ENCODE measurements at places on chromosomes 7 and 10.
A peak's percentile ranks its signal among the peaks of the same experiment; 100 is the strongest.

GRCh38 chr10:93346694-93347093 lies 135.4 kb downstream of the MYOF start:
- DNase-seq: no peak

- no peak for DNase-seq
Observed at GRCh38 chr7:43847496-43847895, 21.8 kb downstream of the MRPS24 start.

DNA sequence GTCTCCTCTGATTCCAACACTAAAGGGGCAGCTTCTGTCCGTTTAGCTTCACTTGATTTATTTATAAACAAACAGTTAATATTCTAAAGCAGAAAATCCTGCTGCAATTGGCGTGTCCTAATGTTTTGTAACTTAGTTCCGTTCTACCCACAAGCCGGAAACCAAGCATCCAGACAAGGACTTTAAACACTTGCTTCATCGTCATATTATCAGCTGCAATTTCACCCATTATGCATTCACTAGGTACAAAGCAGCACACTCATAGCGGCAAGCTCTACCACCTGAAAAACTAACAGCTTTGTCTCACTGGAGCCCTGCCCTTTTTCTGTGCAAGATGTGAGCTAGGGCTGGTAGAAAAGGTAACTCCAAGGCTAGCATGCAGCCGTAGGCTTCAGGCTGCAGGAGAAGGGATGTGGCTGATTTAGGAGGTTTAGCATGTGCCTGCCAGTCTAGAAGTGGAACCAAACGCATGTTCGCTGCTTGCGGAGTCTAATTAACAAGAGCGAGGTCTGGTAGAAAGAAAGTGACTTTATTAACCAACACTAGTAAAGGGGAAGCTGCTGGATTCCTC lies 43.7 kb upstream of the BPGM start:
- DNase-seq: no peak

GRCh38 chr7:81692146-81692905 lies 77.5 kb downstream of the HGF start:
- DNase-seq: no peak

DNA sequence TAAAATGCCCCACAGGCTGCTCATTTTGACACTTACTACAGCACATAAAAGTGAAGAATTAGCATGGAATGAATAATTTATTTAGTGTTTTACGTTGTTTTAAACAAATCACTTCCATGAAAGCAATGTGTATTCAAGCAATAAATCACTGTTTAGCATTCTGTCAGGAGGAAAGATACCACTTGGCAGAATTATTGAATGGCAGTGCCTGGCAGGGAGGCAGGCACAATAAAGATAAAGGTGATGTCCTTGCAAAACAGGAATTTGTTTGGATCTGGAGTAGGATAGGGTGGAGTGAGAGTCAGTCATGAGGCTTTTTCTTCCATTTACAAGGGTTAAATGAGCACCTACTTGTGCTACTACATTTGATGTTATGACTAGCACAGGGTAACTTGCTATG lies 190.8 kb downstream of the SORCS1 start:
- no peak for DNase-seq

DNA sequence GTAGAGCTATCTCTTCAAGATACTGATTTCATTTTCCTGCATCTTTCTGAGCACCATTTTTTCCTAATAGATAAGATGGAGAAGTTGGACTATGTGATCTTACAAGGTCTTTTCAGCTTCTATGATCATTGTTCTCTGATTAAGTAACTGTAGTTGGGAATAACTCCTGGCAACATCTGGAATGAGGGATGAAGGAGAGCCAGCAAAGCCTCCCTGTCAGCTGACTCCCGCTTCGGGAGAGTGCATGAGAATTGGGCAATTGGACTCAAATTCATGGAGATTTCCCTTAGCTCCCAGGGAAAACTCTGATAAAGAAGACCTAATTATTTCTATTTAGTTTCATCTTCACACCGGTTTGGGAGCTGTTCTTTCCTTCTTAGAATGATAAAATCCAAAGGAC lies 146.1 kb downstream of the CCDC71L start:
- DNase-seq: no peak

GRCh38 chr10:78742730-78743615 lies 325.8 kb upstream of the ZMIZ1 start:
- DNase-seq: peak; percentile 17

GRCh38 chr7:157585113-157585861 lies 248.5 kb downstream of the DNAJB6 start:
- DNase-seq: no peak

GRCh38 chr10:98295907-98296306 lies 27.9 kb upstream of the LOXL4 start:
- DNase-seq: no peak

DNA sequence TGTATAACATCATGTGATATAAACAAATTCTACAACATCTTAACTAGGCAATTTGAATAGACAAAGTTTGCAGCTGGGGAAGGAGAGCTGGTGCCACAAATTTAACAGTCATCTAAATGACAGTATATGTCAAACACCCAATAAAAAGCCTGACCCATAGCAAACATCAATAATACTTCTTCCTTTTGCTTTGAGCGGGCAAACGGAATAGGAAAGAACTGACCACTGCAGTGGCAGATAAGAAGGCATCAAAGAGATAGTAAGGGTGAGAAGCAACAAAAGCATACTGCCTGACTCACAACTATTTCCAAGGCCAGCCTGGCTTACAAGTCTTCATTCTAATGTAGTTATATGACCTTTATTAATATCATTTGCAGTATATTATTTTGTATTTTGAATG lies 99.9 kb downstream of the LRRN3 start:
- DNase-seq: no peak

DNA sequence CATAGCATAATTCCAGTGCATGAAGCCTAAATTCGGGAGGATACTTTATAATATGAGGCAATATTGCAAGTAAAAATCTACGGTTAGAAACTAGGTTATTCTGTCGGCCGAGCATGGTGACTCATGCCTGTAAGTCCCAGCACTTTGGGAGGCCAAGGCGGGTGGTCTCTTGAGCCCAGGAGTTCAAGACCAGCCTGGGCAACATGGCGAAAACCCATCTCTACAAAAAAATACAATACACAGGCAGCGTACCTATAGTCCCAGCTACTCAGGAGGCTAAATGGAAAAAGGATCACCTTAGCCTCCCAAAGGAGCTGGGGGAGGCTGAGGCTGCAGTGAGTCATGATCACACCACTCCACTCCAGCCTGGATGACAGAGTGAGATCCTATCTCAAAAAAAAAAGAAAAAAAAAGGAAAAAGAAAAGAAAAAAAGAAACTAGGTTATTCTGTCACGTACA lies 14.2 kb downstream of the SKAP2 start:
- DNase-seq: no peak

All from T-helper 2 cell (primary cell).